ENCODE measurements at places on chromosomes 5 and 9.

DNA sequence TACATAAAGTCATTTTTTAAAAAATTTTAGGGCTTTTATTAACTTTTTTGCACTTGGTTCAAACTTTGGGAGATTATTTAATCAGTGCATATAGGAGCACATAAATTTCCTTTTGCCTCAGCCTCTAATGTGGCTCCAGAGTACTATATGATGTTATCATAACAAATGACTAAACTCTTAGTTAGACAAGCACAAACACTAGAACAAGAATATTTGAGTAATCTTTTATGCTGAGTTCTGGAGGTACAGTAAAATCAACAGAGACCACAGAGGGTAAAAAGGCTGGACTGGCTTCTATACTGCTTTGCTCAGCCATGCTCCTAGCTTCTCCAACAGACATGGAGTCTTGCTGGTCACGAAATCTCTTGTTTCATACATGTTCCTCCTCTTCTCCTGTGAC is 52.5 kb upstream of the SGCD start:
- DNase-seq: no peak

DNA sequence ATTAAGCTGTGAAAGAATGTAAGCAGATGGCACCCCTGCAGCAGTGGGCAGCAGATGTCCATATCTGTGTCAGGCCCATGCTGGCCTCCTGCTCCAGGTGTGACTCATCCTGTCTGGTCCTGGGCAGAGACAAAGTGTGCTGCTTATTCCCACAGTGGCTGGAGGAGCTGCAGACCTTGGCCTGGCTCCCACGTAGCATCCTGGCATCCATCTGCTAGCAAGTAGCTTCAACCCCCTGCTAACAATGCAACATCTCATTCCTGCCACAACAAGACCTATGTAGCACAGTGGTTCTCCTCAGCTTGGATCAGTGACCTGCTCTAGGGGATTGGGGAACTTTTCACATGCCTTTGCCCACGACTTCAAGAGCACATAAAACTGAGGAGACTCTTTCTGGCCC is 126.4 kb upstream of the SLC12A2 start:
- DNase-seq: no peak

DNA sequence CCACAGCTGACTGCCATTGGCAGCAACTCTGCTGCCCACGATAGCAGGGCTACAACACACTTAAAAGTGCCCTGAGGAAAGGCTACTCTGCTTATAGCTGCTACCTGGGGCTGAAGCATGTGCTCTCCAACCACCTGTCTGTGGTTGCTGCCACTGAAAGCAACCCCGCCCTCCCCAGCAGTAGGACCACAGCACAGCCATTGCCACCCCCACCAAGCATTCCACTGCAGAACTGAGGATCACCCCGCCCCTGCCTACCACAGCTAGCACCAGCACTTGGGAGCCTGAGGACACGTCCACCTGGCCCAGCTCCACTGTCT is 85.8 kb downstream of the LPAR1 start:
- no peak for DNase-seq

DNA sequence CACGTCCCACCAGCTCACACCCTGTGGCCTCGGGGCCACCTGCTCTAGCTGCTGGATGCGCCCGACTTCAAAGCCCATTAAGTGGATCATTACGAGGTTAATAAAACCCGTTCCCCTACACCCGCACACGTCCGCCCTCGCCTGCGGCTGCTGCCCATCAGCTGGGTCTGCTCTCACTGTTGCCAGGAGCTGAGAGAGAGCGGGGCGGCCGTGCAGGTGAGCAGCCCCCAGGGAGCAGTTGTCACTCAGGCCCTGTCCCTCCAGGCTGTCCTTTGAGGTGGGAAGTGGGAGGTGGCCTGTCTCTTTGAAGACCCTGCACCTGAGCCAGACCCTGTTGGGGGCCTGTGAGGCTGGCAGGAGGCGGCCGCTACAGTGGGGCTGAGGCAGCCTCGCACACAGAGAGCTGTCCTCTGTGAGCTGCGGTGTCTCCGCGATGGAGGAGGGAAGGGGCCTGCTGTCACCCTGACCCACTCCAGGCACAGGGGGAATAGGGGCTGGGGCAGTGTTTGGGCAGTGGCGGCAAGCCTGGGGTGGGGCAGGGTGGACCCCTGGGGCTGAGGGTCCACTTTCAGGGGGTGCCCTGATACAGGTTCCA is 12.8 kb upstream of the UNC5A start:
- DNase-seq: no peak

DNA sequence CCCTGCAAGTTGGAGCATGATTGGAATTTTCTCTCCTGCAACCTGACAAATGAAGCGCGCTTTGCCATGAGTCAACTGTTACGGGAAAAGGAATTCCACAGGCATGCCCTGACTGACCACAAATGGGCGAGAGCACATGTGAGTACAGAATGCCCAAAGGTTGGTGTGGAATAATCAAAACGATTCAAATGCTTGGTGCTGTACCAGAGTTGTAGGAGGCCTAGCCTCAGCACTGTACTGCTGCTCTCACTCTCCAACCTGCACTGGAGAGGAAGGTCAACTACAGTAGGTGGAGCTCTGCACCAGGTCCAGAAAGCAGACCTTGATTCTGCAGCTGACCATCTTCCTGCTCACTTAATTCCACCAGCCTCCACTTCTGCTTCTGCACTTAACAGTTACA is 406.9 kb upstream of the ACTBL2 start:
- DNase-seq: no peak

GRCh38 chr9:107425101-107426025 is 64.2 kb downstream of the KLF4 start:
- peak; percentile 45 for DNase-seq

- no peak for DNase-seq
These were observed 123.6 kb upstream of the CCDC112 start for GRCh38 chr5:115419846-115420585.

GRCh38 chr9:98502976-98503325 is 205.8 kb downstream of the GABBR2 start:
- no peak for DNase-seq

- no peak for DNase-seq
These were observed 1.1 kb upstream of the GNPDA1 start for GRCh38 chr5:142013734-142014521.

- DNase-seq: no peak
These were observed 917.8 kb upstream of the C9orf72 start for GRCh38 chr9:28491121-28491520.

- no peak for DNase-seq
These were observed 23.1 kb downstream of the NDUFS6 start for GRCh38 chr5:1824109-1824821.

DNA sequence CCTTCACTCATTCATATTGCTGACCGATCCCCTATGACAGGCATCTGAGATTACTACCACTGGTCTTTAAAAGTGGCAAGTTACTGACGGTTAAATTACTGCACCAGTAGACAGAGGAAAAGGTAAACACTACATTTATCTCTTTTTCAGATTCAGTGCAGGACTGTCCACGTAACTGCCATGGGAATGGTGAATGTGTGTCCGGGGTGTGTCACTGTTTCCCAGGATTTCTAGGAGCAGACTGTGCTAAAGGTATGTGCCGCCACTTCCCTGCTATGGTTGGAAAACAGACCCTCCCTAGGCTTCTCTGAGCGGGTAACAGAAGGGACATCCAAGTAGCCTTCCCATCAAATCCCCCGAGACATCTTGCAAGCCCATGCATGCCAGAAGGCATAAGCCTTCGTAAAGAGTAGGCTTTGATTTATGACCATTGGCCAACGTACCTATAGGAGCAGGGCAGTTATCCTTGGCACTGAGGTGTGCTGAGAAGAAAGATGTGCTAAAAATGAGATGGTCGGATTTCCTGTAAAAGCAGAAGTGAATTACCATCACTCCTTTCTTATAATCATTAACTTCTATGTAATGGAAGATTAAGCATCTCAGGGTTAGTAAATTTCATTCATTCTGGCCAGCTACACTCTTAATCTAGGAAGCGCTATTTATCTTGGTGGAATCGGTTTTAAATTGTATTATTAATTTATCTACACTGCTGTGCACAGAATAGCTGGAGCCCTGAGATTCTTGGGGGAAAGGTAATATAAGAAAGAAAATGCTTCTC is 193.4 kb upstream of the WWC1 start:
- DNase-seq: no peak

GRCh38 chr5:86864051-86864450 is 246.3 kb downstream of the COX7C start:
- DNase-seq: no peak

DNA sequence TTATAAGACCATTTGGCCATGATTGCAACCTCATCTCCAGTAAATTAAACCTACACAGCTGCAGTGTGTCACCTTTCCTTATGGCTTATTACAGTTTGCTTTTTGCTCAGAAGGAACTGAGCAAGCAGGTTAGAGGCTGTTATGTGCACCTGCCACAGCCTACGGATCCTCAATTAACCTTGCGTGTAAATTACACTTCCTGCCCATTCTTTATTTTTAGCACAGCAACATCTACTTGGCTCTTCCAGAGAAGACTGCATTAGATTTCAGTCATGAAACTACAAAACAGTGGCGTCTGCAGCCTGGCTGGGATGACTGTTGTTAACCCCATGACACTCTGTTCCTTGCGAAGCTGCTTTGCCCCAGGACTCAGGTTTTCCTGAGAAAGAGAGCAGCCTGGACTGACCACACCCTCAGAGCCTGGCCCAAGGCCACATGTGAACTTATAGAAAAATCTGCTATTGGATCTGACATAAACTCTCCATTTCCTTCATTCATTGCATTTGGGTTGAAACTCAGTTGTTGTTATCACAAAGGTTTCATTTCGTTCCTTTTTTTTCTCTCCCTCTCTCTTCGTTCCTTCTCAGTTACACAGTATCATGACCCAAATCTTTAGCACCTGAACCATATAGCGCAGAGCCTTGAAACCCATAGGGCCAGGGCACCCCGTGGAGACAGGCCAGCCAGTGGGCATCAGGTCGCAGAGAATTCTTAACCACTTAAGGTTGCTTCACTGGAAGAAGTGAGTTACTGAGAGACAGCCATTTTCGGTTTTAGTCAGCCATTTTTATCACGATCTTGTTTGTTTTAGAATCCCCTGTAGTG is 138.6 kb downstream of the PALM2AKAP2 start:
- no peak for DNase-seq

GRCh38 chr5:53361708-53362107 is 118.7 kb upstream of the FST start:
- no peak for DNase-seq

DNA sequence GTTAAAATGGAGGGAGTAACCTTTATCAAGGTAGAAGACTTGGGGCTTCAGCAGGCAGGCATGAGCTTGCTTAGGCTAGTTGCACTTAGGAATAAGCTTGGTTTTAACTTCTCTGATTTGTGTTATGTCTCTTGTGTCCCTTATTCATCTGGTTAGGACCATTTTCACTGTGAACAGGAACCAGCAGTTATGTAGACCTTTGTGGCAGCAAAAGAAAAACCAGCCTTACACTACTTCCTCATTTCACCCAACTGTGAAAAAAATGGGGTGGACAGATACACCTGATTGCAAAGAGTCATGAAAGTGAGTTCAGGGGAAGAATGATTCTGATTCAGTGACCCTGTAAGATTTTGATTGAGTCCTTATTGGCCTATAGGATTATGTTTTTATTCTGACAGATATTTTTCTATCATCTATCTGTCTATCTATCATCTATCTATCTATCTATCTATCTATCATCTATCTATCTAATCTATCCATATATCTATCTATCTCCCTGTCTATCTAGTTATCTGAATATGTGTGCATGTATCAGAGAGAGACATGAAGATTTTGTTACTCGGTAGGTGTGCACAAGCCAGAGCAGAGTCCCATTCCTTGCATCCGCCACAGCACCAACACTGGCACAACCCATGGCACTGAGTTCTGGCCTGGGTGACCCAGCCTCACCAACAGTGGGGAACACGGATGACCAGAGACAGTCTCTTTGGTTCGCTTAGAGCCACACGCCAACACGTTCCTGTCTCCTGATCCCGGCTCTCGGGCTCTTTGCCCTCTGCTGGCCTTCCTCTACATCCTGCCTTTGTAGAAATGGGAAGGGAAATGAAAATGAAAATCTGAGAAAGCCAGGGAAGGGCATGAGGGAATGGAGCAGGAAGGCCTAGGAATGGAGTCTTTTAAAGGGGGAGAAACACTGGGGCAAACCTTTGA is 1.3 kb upstream of the ZNF366 start:
- DNase-seq: peak; percentile 57

- DNase-seq: no peak
These were observed 46.1 kb downstream of the NR6A1 start for GRCh38 chr9:124725068-124725452.

GRCh38 chr9:19976226-19976625 is 187.4 kb upstream of the SLC24A2 start:
- DNase-seq: no peak

DNA sequence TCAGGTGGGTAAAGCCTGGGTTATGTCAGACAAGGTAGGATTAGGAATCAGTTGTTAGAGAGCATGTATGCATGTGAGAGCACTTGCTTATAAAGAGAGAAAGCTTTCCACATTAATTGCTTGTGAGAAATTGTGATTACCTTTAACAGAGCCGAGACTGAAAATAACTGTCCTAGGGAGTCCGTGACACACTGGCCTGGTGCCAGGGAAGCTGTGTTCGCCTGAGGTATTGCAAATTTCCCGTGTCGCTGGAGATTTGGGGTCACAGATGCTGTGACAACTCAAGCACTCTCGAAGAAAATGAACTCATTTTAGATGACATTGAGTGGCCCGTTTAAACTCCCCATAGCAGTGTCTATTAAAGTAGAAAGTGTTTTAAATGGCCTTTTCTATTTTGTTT is 9.6 kb downstream of the SLC1A1 start:
- no peak for DNase-seq

DNA sequence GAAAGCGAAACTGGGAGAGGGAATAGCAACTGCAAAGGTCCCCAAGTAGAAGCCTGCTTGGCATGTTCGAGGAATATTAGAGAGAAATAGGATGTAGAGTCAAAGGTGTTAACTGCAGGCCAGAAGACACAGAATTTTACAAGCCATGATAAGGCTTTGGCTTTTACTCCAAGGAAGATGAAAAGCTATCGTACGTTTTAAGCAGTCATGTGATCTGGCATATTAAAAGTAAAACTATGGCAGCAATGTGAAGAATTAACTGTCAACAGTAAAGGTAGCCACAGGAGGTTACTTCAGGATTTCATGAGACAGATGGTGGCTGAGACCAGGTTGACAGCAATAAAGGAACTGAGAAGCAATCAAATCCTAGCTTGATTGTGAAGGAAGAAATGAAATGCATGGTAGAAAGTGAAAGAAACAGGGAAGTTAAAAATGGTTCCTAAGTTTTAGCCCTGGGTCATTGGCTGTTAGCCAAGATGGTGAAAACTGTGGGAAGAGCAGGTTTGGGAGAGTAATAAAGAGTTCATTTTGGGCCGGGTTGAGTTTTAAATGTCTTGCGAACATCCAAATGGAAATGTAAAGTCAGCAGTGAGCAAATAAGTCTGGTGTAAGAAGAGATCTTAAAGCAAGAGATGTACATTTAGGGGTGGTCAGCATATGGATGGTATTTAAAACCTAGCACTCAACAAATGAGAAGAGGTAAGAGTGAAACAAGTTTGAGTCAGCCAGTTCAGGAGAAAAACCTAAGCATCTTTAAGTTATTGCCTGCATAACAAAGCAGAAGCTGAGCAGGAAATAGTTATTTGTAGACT is 20.3 kb upstream of the TTC33 start:
- DNase-seq: no peak

GRCh38 chr9:98856982-98857381 is 49.5 kb downstream of the GALNT12 start:
- DNase-seq: no peak

DNA sequence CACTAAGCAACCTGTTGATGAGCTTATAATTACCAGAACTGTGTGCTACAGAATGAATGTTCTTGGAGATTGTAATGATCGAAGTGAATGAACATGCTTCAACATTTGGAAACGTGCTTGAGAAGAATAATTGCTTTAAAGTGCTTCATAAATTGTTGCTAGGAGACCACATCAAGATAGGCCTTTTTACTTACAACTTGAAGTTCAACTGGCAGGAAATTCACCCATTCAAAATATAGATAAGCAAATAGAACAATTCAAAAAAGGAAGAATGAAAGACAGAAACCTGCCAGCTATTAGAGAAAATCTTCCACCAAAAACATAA is 38.0 kb upstream of the SLC44A1 start:
- DNase-seq: no peak

Data from GM19239 (cell line).